ENCODE measurements at places on chromosomes 16 and 17. TPM values are rescaled to one million over a fixed set of nuclear protein-coding genes. Genes with fewer than 3 reads are reported as not detected.
A peak's percentile ranks its signal among the peaks of the same experiment; 100 is the strongest.

DNA sequence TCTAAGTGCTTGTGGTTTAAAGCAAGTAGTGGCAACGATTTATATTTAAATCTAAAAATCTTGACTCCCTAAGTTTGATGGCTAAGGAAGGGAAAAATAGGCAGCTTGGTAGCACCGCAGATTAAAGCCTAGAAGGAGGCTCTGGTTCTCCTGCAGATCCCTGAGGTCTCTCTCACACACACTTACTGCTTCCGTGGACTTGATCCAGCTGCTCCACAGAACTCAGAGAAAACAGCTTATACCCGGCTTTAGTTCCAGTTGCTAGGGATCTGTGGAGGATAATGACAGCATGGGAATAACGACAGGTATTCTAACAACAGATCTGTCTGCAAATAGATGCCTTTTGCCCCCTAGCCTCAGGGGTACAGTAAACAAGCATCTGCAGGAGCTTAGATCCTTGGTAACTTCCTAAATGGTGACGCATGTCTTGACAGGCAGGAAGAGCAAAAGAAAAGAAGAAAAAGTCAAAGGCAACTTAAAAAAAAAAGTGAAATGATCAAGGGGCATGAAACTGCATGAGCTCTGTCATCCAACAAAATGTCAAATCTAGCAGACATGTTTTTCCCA lies 4.5 kb downstream of the WIPI1 start:
- no peak for DNase-seq

GRCh38 chr17:80852476-80853015 lies 139.1 kb upstream of the CHMP6 start:
- no peak for DNase-seq

The SDR42E1 gene
- 0.03 TPM for total RNA-seq

The PTGES3L gene
- total RNA-seq, result 0.43 TPM

DNA sequence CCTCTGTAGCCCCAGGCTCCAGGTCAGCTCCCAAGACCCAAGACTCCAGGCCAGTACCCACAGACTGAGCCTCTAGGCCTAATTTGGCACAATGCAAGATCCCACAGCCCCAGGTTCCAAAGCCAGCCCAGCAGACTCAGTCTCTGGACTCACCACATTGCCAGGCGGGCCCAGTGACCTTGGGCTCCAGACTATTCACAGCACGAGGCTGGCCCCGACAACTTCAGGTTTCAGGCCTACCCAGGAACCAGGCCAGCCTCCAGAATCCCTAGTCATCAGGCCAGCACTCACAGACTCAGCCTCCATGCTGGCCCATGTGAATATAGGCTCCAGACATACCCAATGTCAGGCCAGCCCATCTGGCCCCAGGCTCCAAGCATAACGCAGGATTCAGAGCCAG lies 103.8 kb downstream of the CEP112 start:
- no peak for DNase-seq

The C16orf46 gene
- 2.0 TPM for total RNA-seq

The GAS7 gene
- 0.10 TPM for total RNA-seq

The TBC1D3E gene
- total RNA-seq, result not detected

GRCh38 chr17:1918346-1919162 lies 88.7 kb downstream of the RPA1 start:
- DNase-seq, result no peak

DNA sequence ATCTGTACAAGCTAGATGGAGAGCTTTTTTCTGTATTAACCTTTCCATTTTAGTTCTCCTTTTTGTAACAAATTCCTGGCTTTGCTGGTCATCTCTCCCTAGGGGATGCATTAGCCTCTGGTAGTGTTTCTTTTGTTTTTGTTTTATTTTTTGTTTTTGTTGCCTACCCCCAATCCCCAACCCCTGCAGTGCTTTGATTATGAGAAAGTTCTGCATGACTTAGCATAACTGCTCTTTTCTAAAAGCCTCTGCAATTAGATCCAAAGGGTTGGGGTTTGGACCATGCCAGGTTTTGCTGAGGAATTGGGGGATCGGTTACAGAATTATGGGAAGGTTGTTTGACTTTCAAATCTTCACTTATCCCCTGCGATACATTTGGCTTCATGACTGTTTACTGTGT lies 98.2 kb downstream of the ADAMTS18 start:
- DNase-seq, result no peak

The TPSAB1 gene
- 2.1 TPM for total RNA-seq

DNA sequence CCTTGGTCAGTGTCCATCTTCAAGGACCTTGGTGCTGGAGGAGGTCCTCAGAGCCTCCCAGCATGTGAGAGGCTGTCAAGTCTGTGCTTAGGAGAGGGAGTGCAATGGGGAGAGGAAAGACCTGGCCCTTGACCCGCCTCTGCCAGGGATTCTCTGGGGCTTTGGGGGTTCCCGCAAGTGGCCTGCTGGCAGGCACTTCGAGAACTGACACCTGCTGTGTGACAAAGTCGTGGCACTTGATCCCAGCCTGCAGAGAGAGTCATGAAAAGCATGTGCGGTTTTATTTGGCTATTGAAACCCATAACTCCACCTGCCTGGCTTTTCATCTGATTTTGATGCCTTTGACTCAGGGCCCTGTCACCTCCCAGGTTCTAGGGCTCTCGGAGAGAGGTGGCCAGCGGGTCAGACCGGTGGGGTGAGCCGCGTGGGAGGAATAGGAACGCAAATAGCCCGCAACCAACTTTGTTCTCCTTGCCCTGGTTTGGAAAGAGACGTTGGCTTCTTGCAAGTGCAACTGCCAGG lies 42.8 kb upstream of the GSE1 start:
- DNase-seq, result no peak

The BRIP1 gene
- total RNA-seq, result 25.5 TPM

DNA sequence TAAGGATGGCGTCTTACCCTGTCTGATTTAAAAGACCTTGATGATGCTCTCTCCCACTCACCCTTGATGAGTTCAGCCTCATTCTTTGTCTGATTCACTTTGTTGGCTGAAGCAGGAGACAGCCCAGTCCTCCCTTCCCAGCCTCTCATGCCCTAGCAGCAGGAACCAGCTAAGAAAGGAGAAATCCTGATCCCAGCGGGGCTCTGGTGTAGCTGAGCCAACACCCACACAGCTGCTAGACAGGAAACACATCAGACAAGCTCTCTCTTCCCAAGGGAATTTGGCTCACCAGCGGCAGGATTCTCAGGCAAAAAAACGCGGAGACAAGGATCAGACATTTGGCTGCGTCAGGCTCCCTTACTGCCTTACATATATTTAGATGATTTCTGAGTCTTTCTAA lies 211.5 kb downstream of the CDH11 start:
- DNase-seq, result peak; percentile 77

The RNF222 gene
- total RNA-seq, result not detected

DNA sequence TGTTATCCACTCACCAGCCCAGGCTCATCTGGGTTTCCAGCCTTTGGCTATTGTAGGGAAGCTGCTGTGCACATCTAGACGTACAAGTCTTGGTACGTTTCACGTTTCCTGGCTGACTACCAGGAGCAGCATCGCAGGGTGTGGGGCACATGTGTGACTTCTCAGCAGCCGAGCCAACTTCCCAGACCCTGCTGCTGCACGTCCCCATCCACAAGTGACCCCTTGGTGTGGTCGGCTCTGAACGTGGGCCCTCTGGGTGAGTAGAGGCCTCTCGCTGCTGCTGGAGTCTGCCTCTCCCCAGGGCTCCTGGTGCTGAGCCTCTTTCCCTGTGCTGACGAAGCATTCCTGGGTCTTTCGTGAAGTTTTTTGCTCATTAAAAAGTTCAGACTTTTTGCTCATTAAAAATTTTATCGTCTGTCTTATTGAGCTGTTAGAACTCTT lies 70.2 kb upstream of the ZNF750 start:
- no peak for DNase-seq

DNA sequence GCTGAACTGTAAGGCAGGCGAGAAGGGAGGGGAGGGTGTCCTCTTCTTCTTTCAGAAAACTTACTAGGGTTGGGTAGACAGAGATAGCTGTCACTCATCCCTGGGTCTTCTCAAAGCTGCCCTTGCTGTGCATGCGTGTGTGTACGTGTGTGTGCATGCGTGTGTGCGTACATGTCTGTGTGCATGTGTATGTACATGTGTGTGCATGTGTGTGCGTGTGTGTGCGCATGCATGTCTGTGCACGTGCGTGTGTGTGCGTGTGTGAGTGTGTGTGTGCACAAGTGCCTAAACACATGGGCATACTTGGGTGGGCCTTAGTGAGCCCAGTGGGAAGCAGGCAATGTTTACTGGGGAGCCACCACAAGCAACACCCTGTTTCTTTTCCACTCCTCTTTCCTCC lies 154.8 kb upstream of the TNRC6C start:
- DNase-seq, result no peak

DNA sequence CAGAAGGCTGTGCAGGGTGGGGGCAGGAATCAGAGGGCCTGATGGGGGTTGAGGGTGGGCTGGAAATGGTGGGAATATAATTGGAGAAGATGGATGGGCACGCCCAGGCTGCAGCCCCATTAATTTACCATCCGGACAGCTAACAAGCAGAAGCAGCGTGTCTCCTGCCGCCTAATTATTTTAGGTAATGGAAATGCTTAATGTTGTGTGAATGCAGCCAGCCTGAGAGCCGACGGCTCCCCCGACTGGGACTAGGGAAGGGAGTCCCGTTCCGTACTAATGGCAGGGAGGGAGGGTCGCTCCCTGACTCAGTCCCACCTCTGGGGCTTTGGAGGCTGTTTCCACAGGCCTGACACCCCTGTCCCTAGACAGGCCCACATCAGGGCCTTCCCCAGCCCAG lies 4.7 kb upstream of the OVCA2 start:
- no peak for DNase-seq

GRCh38 chr17:1735834-1736347 lies 6.8 kb upstream of the SERPINF2 start:
- no peak for DNase-seq

The LDHD gene
- 0.65 TPM for total RNA-seq

The ARHGAP44 gene
- total RNA-seq, result 0.69 TPM

DNA sequence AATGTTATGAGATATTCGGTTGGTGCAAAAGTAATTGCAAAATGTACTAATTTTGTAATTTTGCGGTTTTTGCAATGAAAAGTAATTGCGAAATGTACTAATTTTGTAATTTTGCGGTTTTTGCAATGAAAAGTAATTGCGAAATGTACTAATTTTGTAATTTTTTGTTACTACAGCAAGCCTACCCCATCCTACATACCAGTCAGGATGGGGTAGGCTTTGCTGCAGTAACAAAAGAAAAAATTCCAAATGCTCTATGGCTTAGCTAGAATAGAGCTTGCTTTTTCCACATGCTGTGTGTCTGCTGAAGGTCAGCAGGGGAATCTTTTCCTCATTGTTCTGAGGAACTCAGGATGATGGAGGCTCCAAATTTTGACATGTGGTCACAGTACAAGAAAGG lies 83.3 kb upstream of the GPRC5B start:
- no peak for DNase-seq

DNA sequence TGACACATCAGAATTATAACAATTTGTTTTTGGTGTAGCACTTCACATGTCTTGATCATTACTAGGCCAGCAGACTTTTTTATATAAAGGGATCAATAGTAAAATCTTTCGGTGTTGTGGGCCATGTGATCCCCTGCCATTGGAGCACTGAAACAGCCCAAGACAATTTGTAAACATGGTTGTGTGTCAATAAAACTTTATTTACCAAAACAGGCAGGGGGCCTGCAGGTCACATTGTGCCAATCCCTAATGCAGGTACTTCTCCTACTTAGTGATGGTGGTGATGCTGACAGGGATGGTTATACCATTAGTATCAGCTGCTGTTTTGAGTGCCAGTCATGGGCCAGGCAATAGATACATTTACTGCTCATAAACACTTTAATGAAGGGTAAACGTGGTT lies 319.9 kb downstream of the SNX29 start:
- DNase-seq, result no peak

GRCh38 chr17:16932611-16933010 lies 39.3 kb downstream of the TNFRSF13B start:
- DNase-seq, result no peak

GRCh38 chr17:34364751-34365150 lies 1.7 kb upstream of the CCL1 start:
- DNase-seq, result no peak

GRCh38 chr16:49937886-49938285 lies 82.0 kb upstream of the ZNF423 start:
- DNase-seq, result no peak

- no peak for DNase-seq
These were observed 19.9 kb upstream of the WDR45B start for GRCh38 chr17:82668024-82668630.

DNA sequence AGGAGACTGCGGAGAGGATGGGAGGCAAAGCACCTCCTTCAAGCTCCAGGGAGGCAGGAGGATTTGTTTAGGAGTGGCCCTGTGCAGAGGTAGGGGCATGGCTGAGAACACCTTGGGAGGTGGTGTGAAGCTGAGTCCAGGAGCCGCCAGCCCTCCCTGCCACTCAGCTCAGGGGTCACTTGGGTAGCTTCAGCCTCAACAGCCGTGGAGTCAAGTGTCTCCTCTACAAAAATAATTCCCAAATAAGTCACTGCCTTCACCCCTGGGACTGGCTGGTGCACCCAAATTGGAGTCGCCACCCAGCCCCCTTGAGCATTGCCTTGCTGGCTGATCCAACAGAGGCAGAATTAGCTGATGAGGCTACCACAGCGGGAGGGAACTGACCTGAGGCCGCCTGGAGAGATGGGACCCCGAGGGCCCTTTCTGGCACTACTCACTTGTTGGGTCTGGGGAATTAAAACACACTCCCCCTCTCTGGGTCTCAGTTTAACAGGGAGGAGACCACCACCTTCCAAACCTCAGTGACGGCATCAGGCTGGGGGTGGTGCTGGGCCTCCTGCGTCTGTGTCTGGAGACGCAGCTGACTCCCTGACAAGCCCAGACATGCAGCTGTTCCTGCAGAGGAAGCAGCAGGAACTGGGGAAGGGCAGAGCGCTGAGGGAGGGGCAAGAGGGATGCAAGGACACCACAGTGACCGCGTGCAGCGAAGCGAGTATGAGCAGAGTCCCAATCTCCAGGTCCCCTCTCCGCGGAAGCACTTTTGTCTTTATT lies 87.9 kb upstream of the TOB1 start:
- DNase-seq, result peak; percentile 41
